SIG-M5 (cell line): ENCODE measurements at places on chromosomes 5 and 9.

- DNase-seq, result no peak
Observed at GRCh38 chr9:4762108-4762885, 21.3 kb upstream of the AK3 start.

GRCh38 chr5:30387974-30388632 is 805.4 kb upstream of the CDH6 start:
- no peak for DNase-seq

GRCh38 chr5:72692231-72692637 is 124.2 kb upstream of the TNPO1 start:
- no peak for DNase-seq

DNA sequence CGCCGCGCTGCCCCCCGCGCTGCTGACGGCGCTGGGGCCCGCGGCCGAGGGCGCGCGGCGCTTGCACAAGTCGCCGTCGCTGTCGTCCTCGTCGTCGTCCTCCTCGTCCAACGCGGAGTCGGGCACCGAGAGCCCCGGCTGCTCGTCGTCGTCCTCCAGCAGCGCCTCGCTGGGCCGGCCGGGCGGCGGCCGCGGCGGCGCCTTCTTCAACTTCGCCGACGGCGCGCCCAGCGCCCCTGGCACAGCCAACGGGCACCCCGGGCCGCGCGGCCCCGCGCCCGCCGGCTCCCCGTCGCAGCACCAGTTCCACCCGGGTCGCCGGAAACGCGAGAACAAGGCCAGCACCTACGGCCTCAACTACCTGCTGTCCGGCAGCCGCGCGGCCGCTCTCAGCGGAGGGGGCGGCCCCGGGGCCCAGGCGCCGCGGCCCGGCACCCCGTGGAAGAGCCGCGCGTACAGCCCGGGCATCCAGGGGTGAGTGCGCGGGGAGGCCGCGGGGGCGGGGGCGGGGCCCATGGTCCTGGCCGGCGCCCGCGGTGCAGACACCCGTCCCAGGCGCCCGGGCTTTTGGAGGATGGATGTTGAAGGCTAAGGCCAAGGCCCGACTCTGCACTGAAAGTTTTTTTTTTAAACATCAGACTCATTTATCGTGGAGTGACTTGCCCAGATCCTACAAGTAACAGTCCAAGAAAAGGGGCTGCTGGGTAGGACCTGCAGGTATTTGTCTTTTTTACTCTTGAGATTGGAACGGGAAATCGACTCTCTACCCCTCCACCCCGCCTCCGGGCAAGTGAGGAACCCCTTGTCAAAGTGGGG is 1.2 kb downstream of the TENT4A start:
- no peak for DNase-seq

- no peak for DNase-seq
Observed at GRCh38 chr9:14526504-14526903, 166.7 kb downstream of the ZDHHC21 start.

GRCh38 chr5:123438244-123438643 is 15.0 kb upstream of the CEP120 start:
- DNase-seq, result no peak

- DNase-seq, result no peak
Observed at GRCh38 chr9:136982232-136983051, at the start of gene LCNL1. LCNL1 (plus strand) TSS chr9:136982993; CDS start chr9:136983587, 594 bp downstream.

DNA sequence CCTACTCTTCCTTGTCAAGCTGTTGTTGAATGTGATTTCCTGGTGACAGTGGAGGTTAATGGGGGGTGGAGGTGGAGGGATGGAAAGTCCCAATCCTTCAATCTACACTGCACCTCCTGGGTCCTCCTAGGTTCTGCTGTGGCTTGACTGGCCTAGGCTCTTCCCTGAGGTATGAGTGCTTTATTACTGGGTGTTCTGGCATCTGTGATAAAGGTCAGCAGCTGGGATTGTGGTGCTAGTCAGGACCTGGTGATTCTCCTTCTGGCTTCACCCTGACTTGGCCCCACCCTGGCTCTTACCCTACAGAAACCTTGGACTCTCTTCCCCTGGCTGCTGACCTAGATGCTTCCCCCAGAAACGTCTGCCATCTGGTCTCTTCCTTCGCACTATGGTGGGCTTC is 194.3 kb downstream of the ARHGEF28 start:
- no peak for DNase-seq

DNA sequence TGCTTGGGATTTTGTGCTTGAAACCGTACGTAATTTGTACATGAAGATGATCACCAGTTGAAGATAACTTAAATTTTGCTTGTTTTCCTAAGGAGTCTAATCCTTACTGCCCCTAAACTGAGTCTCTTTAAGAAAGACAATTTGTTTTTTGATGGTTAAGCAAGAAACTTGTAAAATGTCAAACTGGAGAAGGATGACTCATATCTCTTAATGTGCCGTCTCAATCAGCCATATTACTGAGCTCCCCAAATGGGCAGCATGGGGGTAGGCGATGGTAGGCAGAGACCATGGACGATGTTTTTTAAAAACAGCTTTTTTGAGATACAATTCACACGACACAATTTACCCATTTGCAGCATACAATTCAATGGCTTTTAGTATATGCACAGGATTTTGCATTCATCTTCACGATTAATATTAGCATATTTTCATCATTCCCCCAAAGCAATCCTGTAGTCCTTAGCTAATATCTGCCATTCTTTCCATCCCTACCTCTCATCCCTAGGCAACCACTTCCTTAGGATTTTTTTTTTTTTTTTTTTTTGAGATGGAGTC is 14.3 kb downstream of the ARHGAP26 start:
- no peak for DNase-seq

- DNase-seq, result no peak
Observed at GRCh38 chr9:132997591-132997990, 19.1 kb downstream of the GFI1B start.

GRCh38 chr5:163502521-163502920 is 2.9 kb upstream of the MAT2B start:
- DNase-seq, result no peak

- no peak for DNase-seq
Observed at GRCh38 chr5:106454651-106455415, 1215.9 kb downstream of the EFNA5 start.

GRCh38 chr5:152676196-152676595 is 271.1 kb upstream of the NMUR2 start:
- no peak for DNase-seq

- no peak for DNase-seq
Observed at GRCh38 chr9:105146677-105147076, 97.8 kb upstream of the SLC44A1 start.

- DNase-seq, result no peak
Observed at GRCh38 chr5:131323378-131323777, 59.5 kb downstream of the CDC42SE2 start.

DNA sequence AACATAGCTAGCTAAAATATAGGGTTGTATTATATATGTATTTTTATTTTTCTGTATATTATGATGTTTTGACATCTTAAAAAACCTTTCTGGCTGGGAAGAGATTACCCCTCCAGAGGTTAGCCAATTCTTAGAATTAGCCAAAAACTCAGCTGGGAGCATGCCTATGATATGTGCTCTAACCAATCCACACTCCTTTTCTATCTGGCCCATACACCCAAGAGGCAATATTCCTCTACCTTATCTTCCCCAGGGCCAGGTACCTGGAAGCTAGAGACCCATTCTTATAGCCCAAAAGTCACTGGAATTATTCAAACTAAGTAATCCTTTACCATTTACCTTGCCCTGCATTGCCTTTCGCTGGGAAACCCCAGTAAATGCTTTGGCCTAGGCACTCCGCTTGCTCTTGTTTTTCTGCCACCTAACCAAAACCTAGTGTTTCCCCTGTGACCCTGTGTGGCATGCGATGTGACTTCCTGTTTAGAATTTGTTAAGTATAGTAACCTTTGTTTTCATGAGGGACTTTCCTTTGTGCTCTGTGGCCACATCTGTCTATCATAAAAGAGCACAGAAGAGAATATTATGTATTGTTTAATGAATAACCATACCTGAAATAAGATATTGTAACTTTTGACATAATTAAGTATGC is 37.4 kb downstream of the CSNK1G3 start:
- DNase-seq, result no peak

DNA sequence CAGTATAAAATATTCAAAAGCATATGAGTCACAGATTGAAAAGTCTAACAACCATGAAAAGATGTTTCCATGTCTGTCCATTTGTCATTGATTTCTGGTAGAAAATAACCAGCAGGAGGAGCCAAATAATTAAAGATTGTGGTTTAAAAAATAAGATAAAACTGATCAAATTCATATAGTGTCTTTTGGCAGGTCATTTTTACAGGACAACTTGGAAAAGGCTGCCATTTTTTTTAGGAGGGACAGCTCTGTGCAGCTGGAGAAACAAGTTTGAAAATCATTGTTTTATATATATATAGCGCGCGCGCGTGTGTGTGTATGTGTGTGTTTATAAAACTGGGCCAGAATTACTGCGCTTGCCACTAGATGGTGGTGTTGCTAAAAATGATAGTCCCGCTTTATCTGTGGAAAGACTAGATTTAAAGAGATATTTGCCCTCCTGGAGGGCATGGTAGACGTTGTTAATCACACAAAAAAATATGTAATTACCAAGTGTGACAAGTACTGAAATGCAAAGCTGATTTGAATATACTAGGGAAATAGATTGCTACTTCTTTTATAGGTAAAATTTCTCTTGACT is 1.3 kb upstream of the TRMO start:
- DNase-seq, result no peak

DNA sequence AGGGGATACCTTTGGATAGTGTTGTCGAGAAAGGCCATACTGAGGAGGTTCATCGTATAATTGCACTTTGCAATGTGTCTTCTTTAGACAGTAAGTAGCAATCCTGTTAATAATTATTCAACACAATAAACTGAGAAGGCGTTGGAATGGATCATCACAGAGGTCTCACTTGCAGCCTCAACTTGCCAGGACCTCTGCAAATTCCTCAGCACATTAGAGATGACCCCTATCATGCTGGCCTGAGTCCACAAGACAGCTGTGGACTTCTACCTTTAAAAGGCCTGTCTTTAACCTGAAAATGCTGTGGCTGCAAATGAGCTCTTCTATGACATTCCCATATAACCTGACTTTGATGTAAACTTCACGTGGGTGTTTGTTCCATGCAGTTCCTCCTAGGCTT is 14.1 kb downstream of the SH3TC2 start:
- no peak for DNase-seq

- no peak for DNase-seq
Observed at GRCh38 chr5:18091758-18092157, 457.5 kb downstream of the TAF11L14 start.

DNA sequence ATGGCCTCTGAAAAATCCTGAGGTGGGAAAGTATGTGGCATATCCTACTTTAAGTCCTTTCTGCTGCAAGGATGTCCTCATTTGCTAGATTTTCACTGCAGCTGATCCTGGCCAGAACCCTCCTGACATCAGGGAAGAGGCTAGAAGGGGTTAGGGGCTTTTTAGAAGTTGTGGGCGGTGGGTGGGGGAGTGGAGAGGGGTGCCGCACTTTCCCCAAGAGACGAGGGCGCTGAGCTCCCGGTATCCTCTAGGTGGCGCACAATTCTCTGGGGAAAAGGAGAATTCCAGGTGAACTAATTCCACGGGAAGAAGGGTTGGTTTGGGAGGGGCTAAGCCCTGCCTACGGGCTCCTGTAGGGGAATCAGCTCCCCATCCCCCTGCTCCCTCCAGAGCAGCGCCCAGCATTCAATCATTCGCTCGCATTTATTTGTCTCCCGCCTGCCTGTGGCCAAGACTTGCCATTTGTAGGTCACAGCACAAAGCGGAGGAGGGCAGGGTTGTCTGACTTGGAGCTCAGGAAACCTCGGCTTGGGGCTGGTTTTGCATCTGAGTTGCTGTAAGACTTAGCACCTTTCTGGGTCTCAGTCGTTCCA is 42.9 kb upstream of the HAND1 start:
- DNase-seq, result no peak

GRCh38 chr5:134833340-134834032 is 12.3 kb upstream of the C5orf24 start:
- DNase-seq, result no peak

- no peak for DNase-seq
Observed at GRCh38 chr5:175079707-175080106, 355.3 kb downstream of the MSX2 start.

DNA sequence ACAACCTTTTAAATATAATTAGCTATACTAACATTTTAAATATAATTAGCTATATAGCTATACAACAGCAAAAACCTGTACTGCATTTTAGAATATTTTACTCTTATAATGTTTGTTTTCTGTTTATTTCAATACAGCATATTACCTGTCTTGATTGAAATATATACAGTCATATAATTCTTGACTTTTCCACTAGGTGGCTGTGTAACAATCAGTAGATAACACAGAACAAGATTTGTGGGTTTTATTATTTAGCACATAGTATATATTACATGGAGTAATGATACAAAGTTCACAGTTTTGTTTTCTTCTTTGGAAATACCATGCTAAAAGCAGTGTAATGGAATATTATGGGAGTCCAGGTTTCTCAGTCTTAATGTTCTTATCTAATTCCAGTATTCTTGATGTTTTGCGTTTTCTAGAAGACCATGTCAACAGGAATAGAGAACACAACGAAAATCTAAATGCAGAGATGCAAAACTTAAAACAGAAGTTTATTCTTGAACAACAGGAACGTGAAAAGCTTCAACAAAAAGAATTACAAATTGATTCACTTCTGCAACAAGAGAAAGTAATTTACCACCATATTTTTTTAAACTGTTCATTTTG is 13.3 kb downstream of the HMMR start:
- DNase-seq, result no peak

DNA sequence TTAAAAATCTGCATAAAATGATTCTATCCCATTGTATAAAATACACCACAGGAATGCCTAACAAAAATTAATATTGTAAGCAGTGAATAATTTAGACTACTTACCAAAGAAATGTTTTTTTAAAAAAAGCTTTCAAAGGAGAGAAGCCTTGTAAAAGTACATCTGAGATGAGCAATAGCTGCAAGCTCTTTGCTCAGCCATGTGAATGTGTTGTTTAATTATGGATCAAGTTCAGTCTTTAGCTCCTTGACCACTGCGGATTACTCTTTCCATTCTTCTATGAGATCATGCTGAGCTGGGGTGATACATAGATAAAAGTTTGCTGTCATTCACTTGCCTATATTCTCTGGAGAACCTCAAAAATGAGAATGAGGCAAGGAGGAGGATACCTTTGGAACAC is 782.4 kb upstream of the ZNF608 start:
- DNase-seq, result no peak

- no peak for DNase-seq
Observed at GRCh38 chr9:14348373-14349145, 34.6 kb upstream of the NFIB start.

GRCh38 chr5:145072889-145073288 is 762.3 kb downstream of the PRELID2 start:
- no peak for DNase-seq

GRCh38 chr5:2740876-2741555 is 10.5 kb downstream of the IRX2 start:
- no peak for DNase-seq

GRCh38 chr9:33798545-33798944 is 3.2 kb downstream of the PRSS3 start:
- DNase-seq, result no peak
